ENCODE measurements at places on chromosomes 4 and X.

DNA sequence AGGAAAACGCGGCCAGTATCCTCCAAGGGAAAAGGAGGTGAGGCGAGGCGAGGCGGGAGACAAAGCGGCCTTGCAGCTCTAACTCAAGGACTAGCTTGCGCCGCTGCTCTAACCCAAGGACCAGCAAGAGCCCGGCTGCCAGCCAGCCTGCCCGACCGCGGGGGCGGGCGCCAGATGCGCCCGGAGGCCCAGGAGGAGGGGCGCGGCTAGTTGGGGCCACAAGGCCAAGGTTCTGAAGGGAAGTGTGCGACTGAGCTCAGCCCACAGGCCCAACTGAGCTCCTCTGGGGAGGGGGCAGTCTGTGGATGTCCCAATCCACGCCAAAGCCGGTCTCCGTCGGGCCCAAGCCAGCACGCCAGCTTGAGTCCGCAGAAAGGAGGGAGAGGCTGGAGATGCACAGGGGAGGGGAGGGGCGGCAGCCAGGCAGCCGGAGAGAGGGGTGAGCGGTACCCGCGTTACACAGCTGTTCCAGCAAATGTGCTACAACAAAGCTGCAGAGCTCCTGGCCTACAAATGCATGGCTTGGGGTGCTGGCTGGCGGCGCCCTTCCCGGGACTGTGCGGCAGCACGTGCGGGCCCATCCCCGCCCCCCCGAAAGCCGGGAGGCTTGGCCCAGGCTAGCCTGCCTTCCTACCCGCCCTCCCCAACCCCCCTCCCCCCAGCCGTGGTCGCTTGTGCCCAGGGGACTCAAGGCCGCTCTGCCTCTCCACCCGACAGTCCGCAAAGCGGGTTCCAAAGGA lies 637 bp downstream of the AMER1 start:
- DNase-seq = peak; percentile 32

GRCh38 chr4:121026034-121026433 lies 46.3 kb downstream of the NDNF start:
- no peak for DNase-seq

- no peak for DNase-seq
These were observed 34.6 kb downstream of the LNX1 start for GRCh38 chr4:53556651-53557050.

- no peak for DNase-seq
These were observed 182.6 kb downstream of the GABRB1 start for GRCh38 chr4:47213971-47214370.

DNA sequence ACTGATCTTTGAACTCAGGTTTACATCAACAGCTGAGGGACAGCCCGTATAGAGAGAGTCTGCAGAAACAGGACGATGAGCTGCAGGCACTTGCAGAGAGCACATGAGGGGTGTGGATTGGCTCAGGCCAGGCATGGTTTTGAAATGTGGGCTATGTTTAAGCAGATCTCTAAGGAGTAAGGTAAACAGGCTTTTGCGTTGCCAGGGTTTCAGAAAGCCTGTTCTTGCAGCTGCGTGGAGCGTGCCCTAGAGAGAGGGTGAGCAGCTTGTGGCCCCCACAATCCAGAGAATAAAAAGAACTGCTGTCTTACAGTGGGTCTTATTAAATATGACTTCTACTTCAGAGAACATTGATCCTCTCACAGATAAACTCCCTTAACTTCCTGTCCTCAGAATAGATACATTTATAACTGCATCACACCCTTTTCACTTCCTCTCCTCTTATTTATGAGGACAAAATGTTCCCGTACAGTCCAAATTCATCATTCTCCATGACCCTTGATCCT lies 64.1 kb downstream of the TMA16 start:
- DNase-seq = no peak

GRCh38 chr4:158384414-158384813 lies 137.3 kb upstream of the RXFP1 start:
- DNase-seq = no peak

GRCh38 chrX:130756233-130756632 lies 146.8 kb downstream of the ENOX2 start:
- DNase-seq = no peak

DNA sequence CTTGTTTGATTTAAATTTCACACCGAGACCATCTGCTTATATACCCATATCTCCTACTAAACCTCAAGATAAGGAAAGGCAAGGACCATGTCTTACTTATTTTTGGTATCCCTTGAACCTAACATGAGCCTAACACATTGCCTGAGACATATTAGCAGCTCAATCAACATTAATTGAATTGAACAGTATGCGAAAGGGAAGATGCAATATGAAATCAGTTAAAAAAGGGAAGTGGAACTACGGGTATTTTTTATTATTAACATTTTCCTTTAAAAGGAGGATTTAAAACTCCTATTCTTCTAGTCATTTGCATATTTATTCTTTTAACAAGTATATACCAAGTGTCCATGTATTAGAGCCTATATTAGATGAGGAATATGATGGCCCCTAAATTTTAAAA lies 197.0 kb downstream of the CAMK2D start:
- no peak for DNase-seq

DNA sequence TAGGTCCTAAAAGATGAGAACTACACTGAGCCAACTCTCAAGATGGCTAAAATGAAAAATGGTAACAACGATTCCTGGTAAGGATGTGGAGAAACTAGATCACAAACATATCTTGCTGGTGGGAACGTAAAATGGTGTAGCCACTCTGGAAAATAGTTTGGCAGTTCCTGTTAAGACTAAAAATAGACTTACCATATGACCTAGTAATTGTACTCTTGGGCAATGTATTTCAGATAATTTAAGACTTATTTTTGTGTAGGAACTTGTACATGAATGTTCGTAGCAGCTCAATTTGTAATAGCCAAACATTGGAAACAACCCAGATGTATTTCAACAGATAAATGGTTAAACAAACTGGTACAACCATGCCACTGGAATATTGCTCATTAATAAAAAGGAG lies 106.2 kb downstream of the HDAC8 start:
- DNase-seq = no peak

DNA sequence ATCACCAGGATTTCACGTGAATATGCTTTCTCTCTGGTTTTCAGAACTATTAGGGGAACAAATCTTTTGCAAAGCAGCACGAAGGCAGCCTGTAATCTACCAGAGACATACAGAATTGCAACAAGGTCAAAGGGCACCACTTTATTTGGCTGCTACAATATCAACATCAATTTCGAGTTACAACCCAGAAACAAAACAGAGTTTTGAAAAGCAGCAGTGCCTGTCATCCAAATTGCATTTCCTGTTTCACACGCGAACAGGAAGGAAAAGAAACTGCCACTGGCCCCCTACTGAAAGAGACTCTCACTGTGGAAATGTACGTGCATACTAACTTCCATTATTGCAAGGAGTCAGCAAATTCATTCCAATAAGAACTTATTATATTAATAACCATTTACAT lies 17.1 kb upstream of the C1QTNF7 start:
- no peak for DNase-seq

DNA sequence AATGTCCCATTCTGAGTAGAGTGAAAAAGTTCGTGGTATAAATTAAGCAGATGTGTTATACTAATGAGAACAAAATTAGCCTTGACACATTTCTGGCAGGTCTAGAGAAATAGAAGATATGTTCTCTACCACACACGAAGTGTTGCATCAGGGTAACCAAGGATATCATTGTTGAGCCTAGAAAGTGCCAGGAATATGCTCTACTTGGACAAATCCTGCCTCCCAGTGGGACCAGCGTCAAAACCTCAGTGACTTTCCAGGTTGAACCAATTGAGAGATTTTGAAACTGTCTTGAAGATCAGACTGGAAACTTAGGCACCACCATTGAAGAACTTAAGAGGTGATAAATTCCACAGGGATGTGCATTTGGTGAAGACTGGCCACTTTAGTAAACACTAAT lies 115.9 kb downstream of the HPGD start:
- DNase-seq = no peak

GRCh38 chr4:170428929-170429328 lies 339.2 kb upstream of the AADAT start:
- no peak for DNase-seq

DNA sequence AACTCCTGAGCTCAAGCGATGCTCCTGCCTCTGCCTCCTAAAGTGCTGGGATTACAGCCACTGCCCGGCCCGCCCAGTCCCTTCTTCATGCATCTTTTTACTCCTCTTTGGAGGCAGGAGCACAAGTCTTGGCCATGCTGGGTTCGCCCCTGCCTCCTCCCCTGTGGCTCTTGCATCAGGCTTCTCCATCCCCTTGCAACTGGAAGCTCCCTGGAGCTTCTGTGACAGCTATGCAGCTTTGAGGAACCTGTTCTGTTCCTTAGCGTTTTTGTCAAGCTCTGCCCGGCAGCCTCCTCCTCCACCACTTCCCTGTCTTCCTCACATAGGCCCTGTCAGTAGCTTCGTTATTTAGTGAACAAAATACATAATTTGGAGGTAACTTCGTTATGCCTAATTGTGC lies 73.9 kb downstream of the PSAPL1 start:
- DNase-seq = no peak

DNA sequence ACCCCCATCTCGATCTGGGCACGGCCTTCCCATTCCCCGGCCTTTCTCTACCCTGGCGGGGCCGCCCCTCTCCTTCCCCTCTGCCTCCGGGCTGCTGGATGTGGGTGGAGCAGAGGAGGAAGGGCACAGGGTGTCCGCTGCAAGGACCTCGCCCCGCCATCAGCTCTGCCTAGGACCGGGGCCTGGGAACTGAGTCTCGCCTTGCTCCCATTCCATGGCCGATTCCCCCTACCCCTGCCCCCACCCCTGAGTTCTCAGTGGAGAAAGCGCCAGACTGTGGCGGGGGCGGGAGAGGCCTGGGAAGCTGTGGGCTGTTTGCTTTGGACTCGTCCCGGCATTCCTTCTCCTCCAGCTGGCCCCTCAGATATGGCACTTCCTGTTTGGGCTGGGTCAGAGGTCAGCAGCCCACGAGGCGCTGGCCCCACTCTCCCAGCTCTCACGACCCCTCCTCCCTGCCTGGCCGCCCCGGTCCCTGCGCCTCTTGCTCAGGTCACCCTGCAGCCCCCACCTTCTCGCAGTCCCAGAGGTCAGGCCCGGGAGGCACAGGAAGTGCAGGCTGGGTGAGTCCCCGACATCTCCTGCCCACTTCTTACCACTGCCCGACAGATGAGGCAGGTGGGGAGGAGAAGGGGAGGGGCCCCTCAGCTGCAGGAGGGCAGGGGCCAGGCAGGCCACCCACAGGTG lies 6.4 kb upstream of the BGN start:
- DNase-seq = no peak

- no peak for DNase-seq
These were observed 3.7 kb upstream of the PPBP start for GRCh38 chr4:73991742-73992000.

DNA sequence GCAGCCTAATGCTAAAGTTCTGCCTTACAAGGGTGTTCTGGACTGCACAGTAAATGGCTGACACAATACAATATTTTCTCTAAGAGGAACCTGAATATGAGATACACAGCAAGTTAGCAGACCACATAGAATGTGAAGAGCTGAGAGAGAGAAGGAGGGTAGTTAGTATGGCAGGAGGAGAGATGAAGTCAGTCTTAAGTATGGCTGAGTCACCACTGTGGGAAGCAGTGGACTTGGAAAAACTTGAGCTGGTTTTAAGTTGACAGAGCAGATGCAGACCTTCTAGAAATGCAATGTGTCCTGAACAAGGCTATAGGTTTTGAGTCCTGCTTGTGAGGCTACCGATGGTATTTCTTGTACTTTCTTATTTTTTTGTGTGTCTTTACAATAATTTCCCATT lies 172.5 kb downstream of the SH2D1A start:
- DNase-seq = no peak

DNA sequence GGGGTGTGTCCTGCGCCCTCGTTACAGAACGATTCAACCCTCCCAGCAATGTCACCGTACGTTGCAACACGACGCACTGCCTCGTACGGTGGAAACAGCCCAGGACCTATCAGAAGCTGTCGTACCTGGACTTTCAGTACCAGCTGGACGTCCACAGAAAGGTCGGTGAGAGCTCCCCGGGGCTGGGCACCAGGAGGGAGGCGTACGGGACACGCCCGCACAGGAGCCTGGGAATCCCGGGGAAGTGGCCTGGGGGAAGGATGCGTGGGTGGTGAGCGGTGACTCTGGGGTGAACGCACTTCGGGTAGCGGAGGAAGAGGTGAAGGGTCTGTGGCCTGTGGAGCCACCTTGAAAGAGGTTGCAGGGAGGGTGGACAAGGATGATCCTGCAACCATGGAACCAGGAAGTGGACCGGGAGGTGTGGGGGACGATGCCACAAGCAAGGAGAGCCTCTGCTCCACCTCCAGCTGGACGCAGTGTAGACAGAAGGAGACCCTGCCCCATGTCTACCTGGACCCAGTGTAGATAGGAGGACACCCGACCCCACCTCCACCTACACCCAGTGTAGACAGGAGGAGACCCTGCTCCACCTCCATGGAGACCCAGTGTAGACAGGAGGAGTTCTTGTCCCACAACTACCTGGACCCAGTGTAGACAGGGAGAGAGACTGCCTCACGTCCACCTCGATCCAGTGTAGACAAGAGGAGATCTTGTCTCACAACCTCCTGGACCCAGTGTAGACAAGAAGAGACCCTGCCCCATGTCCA lies 25.9 kb downstream of the CSF2RA start:
- DNase-seq = no peak

DNA sequence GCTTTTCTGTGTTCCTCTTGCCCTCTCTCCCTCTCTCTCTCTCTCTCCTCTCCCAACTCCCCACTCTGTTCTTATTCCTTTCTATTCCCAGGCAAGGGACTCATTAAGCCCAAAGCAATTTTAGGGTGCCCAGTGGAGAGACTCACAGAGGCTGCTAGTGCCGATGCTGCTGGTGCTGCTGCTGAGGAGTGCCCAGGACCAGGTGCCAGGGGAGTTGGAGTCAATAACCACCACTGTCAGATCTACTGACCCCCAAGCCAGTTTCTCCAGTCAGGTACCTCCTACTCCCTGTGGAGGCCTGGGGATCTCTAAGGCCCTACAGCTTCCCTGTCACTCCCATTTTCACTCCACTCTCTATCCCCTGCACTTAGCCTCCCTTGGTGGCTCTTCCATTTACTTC lies 54.2 kb upstream of the LAS1L start:
- DNase-seq = no peak

GRCh38 chr4:150358691-150359090 lies 223.3 kb upstream of the MAB21L2 start:
- DNase-seq = no peak

DNA sequence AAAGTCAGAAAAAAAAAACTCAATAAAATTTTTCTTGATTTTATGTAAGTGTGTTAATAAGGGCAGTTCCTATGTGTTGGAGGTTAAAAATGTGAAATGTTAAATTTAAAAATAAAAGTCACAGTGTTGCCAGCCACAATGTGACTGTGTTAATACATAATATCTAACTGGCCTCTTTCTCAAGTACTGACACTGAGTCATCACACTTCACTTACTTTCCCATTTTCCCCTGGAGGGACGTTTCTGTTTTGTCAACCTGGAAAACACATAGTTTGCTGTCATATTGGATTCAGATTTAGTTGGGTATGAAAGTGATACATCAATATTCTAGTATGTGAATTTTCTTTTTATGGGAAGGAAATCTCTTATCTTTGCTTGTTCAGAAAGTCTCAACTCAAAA lies 46.4 kb downstream of the ARHGEF38 start:
- no peak for DNase-seq

GRCh38 chrX:103356130-103356798 lies at the start of gene TCEAL9:
Gene TCEAL9, plus strand, starts transcription at chrX:103356506. Its CDS starts 1,179 bp downstream, at chrX:103357685.
- peak; percentile 23 for DNase-seq

Measured in hypothalamus (tissue), 51 donors.